ENCODE measurements at places on chromosomes 3 and 15.

DNA sequence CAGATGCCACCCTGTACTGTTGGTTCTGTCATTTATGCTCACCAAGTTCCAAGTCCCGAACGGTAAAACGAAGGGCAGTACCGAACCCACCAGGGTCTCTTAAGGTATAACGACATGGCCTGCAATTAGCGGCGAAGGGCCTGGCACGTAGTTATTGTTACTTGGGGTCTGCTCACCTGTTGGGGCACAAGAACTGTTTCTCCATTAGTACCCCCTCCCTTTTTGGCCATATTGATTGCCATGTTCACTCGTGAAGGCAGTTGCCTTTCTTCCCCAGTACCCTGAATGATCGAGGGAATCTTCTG lies 435 bp downstream of the IL17RB start:
- no peak for DNase-seq

- no peak for DNase-seq
Observed at GRCh38 chr3:112304611-112305010, 10.6 kb upstream of the SLC9C1 start.

GRCh38 chr3:12004741-12005513 lies 739 bp downstream of the SYN2 start:
- no peak for DNase-seq

DNA sequence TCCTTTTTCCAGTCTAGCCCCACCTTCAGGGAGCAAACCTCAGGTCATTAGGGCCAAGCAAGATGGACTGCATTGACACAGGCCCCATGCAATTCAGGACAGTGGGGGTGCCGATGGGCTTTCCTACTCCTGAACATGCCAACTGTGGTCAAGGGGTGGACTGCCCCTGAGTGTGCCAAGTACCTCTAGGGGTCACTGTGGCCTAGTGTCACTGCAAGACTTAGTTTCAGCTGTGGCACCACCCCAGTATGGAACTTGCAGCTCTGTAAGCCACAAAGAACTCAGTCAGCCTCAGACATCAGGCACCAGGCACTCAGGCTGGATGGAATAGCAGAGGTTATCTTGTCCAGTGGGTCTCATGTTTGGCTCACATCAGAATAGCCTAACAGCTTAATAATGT lies 32.3 kb downstream of the EXOG start:
- no peak for DNase-seq

GRCh38 chr3:15330031-15330596 lies 2.3 kb downstream of the SH3BP5 start:
- no peak for DNase-seq

DNA sequence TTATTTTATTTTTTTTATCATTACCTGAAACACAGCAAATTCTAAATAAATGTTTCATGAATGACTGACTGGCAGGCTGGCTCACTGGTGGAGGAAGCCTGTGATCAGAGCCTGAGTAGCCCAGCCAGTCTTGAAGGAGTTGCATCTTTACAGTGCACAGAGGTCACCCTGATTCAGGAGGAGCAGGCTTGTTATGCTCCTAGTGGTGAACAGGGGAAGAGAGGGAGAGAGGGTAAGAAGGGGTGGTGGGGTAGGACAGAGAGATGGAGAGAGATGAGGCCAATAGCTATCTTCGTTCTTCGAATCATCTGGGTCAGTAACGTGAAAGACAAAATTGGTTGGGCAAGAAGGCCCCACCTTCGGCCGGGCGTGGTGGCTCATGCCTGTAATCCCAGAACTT lies 202.6 kb upstream of the MCTP2 start:
- DNase-seq, result no peak

DNA sequence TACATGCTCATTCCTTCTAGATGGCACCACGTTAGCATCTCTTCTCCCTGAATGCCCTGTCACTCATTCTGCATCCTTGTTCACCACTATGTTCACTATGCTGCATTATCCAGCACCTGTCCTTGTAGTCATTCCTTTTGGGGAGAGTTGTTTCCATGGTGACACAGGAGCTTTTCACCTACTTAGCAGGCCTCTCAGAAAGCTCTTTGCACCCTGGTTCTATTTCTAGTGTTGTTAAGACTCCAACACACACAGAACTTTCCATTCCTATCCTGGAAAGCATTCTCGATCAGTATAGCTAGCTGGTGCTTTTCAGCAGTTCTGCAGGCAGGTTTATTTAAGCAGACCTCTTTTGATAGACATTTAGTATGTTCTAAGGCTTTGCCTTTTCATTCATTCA lies 6.7 kb upstream of the RPL14 start:
- no peak for DNase-seq

GRCh38 chr3:123684636-123685035 lies 99.8 kb upstream of the HACD2 start:
- DNase-seq, result no peak

- no peak for DNase-seq
Observed at GRCh38 chr15:101046826-101047225, 127.7 kb downstream of the LRRK1 start.

GRCh38 chr3:170867143-170867937 lies 2.7 kb downstream of the RPL22L1 start:
- no peak for DNase-seq

DNA sequence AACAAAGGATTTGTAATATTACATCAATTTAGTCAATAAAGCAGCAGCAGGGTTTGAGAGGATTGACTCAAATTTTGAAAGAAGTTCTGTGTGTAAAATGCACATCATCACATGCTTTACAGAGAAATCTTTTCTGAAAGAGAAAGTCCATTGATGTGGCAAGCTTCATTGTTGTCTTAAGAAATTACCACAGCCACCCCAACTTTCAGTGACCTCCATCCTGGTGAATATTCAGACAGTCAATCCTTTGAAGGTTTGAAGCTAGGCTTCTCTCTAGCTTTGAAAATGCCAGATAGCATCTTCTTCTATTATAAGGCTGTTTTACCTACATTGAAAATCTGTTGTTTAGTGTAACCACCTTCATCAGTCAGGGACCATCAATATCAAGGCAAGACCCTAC lies 51.8 kb upstream of the SETMAR start:
- DNase-seq, result no peak

DNA sequence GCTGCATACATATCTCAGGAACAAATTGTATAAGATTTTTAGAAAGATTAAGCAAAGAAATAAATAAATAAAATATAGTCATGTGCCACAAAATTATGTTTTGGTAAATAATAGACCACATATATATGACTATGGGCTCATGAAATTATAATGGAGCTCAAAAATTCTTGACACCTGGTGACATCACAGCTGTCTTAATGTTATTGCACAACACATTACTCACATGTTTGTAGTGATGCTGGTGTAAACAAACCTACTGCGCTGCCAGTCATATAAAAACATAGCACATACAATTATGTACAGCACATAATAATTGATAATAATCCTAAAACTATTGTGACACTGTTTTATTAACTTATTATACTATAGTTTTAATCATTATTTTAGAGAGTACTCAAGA lies 1159.1 kb downstream of the SI start:
- no peak for DNase-seq

GRCh38 chr3:9400616-9401015 lies 3.2 kb downstream of the SETD5 start:
- DNase-seq, result no peak

GRCh38 chr3:60053526-60054265 lies 1003.9 kb upstream of the CFAP20DC start:
- no peak for DNase-seq

- no peak for DNase-seq
Observed at GRCh38 chr3:161893972-161894371, 397.4 kb downstream of the OTOL1 start.

GRCh38 chr3:136819392-136819730 lies 435 bp downstream of the SLC35G2 start:
- DNase-seq, result no peak

GRCh38 chr3:136351905-136352304 lies 101.8 kb downstream of the PCCB start:
- no peak for DNase-seq

DNA sequence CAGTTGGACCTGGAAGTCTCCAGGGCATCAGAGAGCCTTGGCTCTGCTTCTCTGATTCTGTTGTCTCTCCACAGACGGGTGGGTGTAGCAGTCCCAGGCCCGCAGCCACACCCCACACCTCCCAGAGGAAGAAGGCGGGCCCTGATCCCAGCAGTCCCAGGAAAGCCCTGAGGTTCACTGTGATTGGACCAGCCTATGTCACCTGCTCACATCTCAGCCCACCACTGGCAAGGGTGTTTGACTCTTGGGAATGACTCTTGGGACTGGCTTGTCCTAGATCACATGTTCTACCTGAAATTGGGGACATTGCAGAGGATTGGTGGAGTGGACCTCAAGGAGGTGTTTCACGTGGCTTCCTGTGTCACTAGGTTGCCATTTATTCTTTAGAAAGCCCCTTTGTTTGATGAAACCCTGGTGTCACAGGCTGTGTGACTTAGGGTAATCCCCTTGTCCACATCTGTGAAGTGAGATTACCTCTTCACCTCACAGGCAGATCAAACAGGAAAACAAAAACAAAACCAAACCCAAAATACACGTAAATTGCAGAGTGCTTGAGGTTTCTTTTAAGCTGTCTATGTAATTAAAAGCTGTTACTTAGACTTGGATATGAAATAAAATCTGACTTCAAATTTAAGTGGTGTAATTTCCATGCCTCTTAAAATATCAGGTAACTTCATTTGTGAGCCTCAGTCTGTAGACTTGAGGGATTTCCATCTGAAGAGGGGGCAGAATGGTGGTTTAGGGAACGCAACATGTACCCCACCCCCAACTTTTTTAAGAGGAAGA lies 26.7 kb downstream of the FLNB start:
- DNase-seq, result no peak

DNA sequence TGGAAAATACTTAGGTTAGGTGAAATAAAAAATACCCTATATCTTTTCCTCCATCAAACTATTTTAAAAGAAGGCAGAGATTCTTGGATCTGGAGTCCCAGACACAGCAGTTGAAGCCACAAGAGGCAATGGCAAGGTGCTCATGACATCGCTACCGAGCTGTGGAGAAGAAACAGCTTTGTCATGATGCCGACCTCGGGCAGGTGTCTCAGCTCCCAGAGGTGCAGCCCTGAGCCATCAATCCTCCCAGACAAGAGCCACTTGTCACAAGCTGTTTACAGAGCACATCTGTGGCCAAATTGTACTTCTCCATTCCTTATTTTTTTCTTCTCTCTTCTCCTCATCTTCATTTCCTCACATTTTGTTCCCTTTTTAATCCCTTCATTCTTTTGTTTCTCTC lies 50.8 kb downstream of the GPR176 start:
- DNase-seq, result no peak

DNA sequence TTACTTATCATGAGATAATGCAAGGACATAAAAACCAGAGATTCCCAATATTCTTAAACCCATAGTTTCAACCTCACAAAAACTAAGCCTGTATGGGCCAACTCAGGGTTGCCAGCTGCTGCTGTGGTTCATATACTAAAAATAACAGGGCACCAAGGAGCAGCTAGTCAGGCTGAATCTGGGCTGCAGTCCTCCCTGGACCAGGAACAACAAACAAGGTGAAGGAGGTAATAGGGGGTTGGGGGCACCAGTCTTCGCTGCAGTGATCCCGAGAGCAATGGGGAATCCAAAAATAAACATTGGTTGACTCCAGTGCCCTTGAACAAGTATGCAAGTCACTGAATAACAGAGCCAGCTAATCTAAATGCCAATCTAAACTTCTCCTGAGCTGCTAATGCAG lies 108.9 kb downstream of the MECOM start:
- DNase-seq, result no peak

- DNase-seq, result no peak
Observed at GRCh38 chr3:46882377-46883053, 5.0 kb downstream of the PTH1R start.

GRCh38 chr15:29070471-29071231 lies 184.9 kb downstream of the APBA2 start:
- DNase-seq, result no peak

GRCh38 chr3:51962854-51963530 lies 4.3 kb downstream of the PCBP4 start:
- DNase-seq, result no peak

- no peak for DNase-seq
Observed at GRCh38 chr3:124845406-124845805, 41.8 kb downstream of the ITGB5 start.

GRCh38 chr15:40937762-40938535 lies 8.8 kb downstream of the DLL4 start:
- no peak for DNase-seq

GRCh38 chr15:79812541-79812940 lies 84.3 kb downstream of the MTHFS start:
- DNase-seq, result no peak

GRCh38 chr3:54137311-54137710 lies 15.0 kb downstream of the CACNA2D3 start:
- no peak for DNase-seq

GRCh38 chr3:37245003-37245402 lies 70.6 kb upstream of the LRRFIP2 start:
- DNase-seq, result no peak

GRCh38 chr15:33132722-33133345 lies 61.7 kb downstream of the FMN1 start:
- no peak for DNase-seq

GRCh38 chr3:110859336-110859735 lies 212.3 kb upstream of the NECTIN3 start:
- DNase-seq, result no peak

DNA sequence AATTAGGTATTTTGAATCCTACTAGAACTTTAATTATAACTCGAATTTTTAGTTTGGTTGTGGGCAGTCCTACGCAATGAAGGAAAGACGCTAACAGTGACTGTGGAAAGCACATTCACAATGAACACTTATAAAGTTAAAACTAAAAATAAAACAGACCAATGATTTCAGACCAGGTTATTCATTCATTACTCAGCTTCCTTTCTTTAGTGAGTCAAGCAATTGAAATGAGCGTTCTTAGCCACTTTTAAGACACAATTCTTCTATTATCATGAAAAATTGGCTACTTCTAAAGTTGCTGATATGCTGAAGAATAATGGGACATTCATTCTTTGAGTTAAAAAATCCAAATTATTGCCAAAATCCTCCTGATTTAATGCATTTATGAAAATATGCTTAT lies 66.0 kb upstream of the CMSS1 start:
- DNase-seq, result no peak

- DNase-seq, result no peak
Observed at GRCh38 chr3:110414855-110415254, 656.8 kb upstream of the NECTIN3 start.

- DNase-seq, result no peak
Observed at GRCh38 chr3:128328546-128329458, 137.9 kb downstream of the DNAJB8 start.

DNA sequence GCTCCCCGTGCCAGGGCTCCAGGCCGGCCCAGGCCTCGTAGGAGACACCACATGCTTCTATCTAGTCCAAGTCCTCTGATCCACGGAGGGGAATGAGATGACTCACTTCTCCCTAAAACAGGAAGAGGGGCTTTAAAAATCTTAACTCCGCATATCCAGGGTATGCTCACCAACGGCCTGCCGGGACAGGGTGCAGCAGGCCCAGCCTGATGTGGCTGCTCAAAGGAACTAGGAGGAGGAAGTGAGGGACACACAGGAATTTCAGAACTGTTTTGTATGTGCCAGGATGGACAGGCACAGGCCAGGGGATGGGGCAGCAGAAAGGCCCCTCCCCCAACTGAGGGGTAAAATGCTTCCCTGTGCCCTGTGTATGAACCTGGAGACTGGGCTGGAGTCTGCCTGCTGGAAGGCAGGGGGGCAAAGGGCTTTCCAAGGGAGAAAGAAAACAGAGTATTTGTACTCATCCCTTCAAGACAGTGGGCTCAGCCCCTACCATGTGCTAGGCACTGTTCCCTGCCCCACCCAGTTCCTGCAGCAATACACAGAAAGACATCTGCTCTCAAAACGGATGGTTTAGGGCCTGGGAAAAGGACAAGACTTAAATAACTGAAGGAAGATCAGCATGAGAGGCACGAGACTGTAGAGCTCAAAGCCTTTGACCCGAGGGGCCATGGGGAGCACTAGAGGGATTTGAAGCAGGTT lies 22.1 kb downstream of the CHDH start:
- no peak for DNase-seq

- DNase-seq, result no peak
Observed at GRCh38 chr3:140943781-140944552, 2.3 kb downstream of the SLC25A36 start.

All from activated CD4-positive, alpha-beta T cell treated with anti-CD3 and anti-CD28 coated beads, Interleukin-2, amount 50 U/mL, for 24 hours (primary cell).